DMS153 (cell line): ENCODE measurements at places on chromosomes 4 and X.

DNA sequence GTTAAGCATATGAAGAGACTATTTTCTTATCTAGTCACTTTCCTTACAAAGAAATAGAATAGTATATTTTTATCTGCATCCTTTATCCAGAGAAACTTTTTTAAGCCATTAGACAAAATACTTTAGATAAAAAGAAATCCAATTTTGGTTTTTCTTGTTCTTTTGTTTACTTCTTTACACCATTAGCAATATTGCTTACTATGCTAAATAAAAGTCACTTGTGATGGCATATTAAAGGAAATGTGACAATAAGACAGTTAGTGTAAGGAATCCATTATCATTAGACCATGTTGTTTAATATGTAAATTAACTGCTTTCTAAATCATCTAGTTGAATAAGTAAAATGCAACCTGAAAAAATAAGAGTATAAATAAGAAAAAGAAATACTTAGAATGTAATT, 2582.7 kb downstream of the ARAP2 start:
- DNase-seq: no peak

GRCh38 chrX:121221322-121221977, 174.0 kb downstream of the GLUD2 start:
- DNase-seq: no peak

GRCh38 chrX:29587107-29587506, 628.3 kb upstream of the MAGEB2 start:
- no peak for DNase-seq

DNA sequence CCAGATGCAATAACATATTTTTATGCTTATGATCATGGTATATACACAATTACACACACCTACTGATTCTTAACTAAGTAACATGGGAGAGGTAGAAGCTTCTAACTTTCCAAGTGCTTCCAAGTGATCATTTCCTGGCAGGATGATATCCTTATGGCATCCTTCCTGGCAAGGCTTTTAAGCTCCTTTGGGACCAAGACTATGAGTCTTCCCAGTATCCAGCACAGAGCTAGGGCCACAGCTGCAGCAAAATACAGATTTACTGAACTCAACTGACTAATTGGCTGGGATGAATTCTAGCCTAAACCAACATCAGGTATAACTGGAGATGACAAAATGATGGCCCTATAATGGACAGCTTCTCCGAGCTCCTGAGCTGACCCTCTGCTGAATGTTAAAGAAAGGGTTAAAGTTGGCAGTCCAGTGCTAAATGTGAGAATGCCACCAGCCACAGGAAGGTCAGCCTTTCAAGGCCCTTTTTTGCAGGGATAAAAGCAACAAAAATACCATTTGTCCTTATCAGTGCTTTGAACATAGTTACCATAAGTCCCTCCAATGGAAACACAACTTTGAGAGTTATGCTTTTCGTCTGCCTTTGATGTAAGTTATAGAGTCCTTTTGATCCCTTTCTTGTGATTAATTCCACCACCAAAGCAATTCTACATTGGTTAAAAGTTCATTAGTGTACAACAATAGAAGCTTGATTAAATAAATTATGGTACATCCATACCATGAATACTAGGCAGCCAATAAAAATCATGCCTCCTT, 73.4 kb downstream of the MGST2 start:
- DNase-seq: no peak

GRCh38 chr4:153220682-153221395, 16.6 kb downstream of the TRIM2 start:
- DNase-seq: no peak

DNA sequence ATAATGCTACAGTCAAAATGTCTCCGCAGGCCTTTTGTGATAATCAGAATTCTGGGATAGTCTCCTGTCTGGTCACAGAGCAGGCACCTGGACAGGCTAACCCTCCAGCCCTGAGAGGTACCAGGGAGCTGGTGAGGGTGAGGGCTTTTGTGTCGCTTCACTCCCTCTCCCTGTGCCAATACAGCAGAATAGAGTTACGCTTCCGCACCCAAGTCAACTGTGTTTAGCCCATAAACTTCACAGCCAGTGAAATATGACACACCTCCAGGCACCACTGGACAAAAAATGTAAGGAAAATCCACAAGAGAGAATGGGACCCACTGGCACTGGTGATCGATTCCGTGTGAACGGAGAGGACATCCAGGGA, 1.3 kb downstream of the GAK start:
- DNase-seq: no peak

- DNase-seq: no peak
These were observed 675.6 kb upstream of the FTHL17 start for GRCh38 chrX:31747411-31747810.

DNA sequence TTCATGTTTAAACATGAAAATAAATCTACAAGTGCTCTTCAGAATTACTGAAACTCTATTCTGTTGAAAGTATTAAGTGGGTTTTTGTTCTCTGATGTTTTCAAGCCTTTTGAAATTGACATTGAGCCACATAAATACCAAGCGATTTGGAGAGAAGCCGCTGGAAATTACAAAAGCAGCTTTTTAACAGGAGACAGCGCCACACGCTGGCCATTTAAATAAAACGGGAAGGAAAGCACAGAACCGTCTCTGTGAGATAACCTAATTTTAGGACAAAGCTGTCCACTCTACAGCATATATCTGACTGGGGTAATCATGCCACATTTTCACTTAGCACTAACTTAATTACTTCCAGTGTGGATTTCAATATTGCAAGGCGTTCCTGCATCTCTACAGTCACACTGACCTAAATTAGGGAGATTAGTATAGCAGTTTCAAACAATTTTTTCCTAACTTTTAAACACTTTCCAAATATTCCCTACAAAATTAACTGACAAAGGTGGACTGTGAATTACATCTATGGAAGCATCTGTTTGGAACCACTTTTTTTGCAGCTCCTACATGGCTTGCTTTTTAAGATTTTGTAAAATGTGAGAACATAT, 6.8 kb upstream of the ANOS1 start:
- no peak for DNase-seq

- DNase-seq: no peak
These were observed 46.1 kb downstream of the IGFBP7 start for GRCh38 chr4:57064120-57064519.

DNA sequence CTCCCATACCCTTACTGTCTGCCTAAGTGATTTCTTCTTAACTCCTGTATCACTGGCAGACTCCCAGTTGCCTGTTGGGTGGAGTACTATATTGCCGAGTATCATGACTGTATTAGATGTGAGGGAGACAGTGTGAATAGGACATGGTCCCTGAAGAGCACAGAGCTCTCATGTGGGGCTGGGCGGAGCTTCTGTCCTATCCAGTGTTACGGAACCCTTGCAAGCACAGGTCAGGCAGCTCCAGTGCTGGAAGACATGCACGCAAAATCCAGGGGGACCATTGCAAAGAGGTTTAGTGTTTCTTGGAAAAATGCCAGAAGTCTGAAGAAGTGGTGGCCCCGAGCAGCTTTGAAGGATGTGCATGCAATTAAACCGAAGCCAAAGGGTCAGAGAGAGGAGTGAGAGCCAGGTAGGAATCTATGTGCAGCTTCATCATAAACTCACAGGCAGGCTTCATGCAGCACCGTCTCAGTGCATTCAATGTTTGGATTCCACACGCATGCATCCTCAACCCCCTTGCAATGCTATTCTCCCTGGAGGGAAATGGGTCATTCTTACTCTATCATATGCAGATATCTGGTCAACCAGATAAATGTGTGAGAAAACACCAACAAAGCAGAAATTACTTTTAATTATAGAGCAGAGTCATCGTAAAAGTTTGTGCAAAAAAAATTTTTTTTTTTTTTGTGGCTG, 49.7 kb upstream of the DHRSX start:
- peak; percentile 24 for DNase-seq

DNA sequence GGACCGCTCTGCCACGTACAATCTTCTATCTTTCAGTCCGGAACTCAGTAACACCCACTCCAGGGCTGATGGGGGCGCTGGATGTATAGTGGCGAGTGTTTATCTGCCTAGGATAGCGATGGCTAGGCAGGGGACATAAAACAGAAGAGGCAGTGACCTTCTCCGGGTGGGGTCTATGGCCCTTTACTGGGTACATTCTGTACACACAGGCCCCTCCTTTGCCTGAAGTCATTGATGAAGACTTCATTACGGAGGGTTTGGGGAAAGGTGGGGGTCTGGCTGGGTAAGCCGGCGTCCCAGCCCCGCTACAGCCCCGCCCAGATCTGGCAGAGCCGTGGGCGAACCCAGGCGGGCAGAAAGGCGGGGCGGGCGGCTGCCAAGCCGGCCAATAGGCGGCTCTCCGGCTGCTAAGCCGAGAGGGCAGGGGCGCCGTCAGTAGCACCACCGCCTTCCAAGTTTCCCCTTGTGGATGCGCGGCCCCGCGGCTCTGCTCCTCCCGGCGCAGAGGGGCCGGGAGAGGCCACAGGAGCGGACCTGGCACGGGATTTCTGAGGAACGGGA, at the start of gene CHST7:
Gene CHST7 (plus strand): TSS at position 435 of the 561 bp plus-strand sequence. CDS start 167 bp downstream, outside the sequence.
- DNase-seq: peak; percentile 21

DNA sequence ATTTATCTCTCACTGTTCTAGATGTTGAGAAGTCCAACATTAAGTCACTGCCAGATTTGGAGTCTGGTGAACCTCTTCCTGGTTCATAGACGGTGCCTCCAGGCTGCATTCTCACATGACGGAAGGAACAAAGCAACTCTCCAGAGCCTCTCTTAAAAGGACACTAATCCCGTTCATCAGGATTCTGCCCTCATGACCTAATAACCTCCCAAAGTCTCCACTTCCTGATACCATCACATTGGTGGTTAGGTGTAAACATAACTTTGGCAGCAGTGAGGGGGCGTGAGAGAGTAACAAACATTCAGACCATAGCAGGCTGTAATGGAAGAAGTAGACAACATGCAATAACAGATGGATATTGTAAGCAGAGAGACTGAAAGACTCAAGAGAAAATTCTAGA, 388.6 kb downstream of the PDHA2 start:
- no peak for DNase-seq
